ENCODE measurements at places on chromosomes 6 and 20.
A peak's percentile ranks its signal among the peaks of the same experiment; 100 is the strongest.

DNA sequence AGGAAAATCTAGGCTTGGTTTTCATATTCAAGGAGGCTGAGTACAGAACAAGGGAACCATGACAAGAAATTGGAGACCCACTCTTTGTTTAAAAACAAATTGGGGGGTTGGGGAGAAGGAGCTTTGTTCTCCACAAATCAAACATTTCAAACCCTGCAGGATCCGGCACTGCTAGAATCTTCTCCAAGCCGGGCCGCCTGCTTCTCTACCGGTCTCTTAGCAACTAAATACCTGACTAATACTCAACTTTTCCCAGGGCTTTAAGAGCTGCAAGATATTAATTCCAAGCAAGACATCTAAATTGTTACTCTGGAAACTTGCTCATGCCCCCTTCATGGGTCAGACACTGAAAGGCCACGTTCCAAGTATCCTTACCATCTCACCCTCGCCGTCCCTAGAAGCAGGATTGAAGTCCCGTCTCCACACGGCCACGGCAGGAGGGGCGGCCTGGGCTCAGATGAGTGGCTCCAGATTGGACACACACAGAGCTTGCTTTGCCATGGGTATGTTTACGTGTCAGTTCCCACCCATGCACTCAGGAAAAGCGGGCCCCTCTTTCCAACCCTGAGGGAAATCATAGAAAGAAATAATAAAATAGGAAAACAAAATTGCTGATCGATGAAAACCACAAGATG, 126.4 kb upstream of the CDH4 start:
- DNase-seq: no peak

GRCh38 chr20:1711826-1712601, 54.4 kb upstream of the SIRPG start:
- no peak for DNase-seq

DNA sequence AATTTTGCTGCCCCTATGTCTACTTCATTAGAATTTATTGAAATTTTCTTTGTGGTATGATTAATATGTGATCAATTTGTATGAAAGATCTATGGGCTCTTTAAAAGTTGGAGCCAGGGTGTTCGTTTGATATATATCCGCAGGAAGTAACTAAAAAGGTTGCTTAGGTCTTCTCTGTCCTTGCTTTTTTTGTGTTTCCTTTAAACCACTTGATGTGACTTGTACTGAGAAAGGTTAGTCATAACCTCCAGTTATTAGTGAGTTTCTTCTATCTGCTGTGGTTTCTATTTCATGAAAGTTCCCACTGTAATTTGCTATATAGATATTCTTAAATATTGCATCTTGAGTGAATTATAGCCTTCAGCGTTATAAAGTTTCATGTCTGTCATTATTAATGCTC, 585.3 kb upstream of the ARID1B start:
- DNase-seq: peak; percentile 26

DNA sequence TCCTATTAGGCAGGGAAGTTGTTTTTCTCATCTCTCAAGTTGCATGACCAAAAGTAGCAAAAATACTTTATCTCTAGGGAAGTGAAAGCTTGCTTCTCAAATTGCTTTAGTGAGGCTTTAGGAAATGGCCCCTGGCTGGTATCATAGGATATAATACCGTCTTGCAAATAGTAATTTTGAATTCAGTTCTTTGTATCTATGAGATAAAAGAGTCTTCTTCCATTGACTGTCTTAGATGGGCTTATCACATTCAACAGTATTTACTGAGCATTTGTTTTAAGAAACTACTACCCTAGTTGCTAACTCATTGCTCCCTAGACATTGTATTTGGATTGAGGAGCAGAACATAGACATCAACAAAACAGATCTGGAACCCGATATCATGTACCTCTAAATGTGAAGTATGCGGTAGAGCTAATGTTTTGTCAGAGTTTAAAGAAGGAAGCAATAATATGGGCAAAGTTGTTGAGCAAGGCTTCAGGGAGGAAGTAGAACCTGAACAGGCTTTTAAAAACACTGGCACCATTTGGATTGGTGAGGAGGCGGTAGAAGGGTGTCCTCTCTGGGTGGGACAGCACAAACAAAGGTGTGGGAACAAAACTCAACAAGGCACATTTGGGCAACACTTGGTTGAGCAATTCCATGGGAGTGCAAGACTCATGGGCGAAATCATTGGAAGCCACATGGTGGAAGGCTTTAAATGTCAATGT, 101.5 kb downstream of the SGK1 start:
- DNase-seq: no peak

- no peak for DNase-seq
Measured at GRCh38 chr6:142880201-142880600, 64.8 kb downstream of the HIVEP2 start.

GRCh38 chr20:51393571-51393970, 148.9 kb downstream of the NFATC2 start:
- DNase-seq: no peak

DNA sequence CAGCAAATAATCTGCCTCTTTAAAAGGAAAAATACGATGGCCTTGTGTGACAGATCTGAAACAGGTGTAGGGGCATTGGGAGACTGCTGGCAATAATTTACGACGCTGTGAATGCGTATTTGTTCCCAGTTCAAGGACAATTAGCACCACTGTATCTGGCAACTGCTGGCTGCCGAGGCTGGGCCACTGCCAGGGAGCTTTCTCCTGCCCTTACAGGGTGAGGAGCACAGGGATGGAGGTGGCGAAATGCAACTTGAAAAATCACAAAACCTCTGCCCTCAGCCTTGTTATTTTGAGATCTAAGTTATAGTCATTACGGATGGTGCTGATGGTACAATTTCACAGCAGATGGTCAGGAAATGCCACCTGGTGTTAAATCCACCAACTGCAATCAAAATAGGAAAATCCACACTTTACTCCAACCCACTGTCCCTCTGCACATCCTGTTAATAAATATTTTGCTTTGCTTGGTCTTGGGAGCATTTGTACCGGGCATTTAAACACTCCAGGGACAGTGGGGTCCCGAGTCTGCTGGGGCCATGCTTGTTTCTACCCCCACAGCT, 6.4 kb downstream of the MYLK4 start:
- no peak for DNase-seq

DNA sequence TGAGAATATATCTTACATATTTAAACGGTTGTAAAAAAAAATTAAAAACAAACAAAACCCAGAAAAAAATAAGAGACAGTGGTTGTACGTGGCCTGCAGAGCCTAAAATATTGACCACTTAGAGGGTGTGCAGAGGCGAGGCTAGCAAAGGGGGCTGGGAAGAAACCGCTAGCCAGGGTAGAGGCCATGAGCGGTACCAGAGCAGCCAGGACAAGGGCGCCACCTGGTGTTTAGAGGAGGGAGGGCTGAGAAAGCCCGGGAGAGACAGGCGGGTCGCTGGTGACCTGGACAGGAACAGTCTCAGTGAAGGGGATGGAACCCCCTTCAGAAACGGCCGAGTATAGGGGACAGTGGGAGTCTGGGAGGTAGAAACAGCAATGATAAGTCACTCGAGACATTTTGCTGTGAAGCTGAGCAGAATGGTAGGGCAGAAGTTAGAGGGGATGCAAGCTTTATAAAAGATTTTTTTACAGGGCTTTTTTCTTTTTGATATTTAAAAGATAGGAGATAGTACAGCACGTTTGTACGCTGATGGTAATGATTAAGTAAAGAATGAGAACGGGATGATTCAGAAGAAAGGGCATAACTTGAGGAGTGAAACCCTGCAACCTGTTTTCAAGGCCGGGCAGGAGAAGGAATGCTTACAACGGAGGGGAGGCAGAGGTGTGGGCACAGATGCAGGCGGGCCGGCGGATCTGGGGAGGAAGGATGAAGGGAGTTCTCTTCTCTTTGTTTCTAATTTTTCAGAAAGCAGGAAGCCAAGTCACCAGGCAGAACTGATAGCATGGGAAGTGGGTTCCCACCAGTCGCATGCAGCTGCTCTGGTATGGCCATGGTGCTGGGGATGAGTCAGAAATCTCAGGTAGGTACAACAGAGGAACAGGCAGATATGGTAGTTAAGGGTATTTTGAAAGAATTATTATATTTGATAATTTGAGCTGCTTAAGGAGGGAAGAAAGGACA, 76.2 kb downstream of the FAM229B start:
- peak; percentile 74 for DNase-seq

DNA sequence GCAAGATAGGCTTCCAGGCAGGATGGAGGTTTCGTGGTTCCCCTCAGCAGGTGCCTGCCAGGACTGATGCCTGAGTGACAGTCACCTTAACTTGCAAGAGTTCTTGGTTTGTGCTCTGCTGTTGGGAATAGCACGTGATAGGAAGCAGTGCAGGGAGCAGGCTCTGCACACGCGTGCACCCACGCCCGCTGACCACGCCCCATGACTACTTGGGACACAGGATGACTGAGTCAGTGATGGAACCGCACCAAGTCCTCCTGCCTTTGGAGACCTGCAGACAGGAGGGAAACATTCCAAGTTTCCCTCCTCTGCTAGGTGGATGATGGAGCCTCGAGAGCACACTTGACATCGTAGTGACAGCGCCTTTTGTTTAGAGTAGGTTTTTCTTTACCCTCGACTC, 164.2 kb downstream of the DTNBP1 start:
- DNase-seq: no peak

DNA sequence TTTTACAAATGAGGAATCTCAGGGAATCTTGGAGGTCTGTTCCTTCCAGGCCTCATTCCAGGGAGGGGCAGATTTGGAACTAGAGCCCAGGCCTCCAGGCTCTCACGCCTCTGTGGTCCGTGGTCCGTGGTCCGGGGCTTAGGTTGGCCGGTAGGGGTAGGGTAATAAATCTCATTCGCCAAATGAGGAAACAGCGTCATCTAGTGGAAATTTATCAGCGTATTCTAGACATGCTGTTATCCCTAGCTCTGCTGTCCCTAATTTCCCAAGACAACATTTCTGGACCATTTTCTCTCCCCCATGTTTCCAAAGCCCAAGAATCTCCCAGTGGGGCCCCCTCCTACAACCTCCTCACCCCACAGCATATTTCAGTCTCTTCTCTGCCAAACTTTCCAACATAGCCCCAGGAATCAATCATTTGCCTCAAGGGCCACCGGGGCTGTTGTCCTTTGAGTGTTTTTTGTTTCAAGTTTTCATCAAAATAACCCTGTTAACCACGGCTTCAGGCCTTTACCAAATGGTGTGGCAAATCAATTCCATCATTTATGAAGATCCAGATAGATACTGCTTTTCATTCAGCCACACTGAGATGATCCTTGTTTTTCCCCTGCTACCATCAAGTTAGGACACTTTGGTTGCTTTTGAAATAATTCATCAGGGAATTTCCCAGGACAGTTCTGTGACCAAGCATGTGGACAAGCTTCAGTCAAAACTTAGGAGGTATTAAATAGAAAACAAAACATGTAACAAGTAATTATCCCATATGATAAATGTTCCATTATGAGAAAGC, 126.8 kb downstream of the ALDH8A1 start:
- DNase-seq: peak; percentile 54

- DNase-seq: no peak
Measured at GRCh38 chr6:76697585-76697984, 625.1 kb upstream of the IMPG1 start.

DNA sequence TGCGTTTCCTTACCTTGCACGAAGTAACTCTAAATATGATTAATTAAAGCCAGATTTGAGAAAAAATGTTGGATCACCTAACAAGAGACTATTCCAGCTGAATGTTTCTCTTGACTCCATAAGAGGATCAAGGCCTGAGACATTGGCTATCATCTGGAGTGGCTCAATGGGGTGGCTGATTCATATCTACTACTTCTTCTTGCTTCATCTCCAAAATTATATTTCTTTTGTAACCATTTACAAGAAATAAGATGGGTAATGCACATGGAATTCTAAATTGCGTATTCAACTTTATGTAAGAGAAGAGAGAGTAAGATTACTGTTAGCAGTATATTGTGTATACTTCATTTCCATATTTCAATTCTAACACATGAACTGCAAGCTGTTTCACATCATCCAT, 819.0 kb upstream of the EYS start:
- DNase-seq: no peak

- no peak for DNase-seq
Measured at GRCh38 chr6:35343835-35344550, 1.6 kb downstream of the PPARD start.

- no peak for DNase-seq
Measured at GRCh38 chr6:160278786-160279310, 20.2 kb upstream of the SLC22A2 start.

DNA sequence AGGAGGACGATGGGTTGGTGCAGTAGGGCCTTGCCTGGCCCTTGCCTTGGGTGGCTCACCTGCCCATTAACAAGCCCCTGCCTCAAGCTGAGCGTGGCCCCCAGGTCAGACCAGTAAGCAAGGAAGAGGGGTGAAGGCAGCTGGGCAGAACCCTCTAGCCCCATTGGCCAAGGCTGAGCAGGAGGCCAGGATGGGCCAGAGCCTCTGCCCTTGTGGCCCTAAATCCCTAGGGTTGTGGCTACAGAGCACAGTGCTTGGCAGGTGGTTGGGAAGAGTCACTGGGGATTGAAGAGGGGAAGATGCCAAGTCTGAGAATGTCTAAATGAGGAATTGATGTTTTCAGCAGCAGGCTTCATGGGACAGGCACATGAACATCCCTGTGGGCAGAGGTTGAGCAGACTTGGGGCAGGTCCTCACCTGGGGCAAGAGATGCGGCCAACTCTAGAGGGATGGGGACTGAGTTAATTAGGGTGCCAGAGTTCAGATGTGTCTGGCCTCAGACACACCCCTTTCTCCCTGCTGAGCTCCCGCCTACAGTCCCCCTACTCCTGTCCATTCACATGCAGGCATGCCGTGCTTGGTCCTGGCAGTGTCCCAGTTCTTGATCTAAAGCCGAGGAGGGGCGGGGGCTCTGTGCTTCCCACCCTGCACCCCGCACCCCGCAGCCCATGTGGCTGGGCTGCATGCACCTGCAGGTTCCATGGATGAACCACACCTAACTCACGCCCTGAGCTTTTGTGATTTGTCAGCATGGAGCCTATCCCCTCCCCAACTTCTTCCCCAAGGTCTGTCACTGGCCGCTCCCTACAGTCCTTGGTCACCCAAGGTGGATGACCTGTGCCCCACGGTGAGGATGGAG, 9.8 kb downstream of the GTSF1L start:
- no peak for DNase-seq

GRCh38 chr6:29851190-29851589, 23.6 kb downstream of the HLA-G start:
- DNase-seq: no peak

- DNase-seq: no peak
Measured at GRCh38 chr6:18340781-18341551, 46.2 kb upstream of the RNF144B start.

- DNase-seq: peak; percentile 44
Measured at GRCh38 chr6:5866547-5867051, 140.1 kb downstream of the NRN1 start.

DNA sequence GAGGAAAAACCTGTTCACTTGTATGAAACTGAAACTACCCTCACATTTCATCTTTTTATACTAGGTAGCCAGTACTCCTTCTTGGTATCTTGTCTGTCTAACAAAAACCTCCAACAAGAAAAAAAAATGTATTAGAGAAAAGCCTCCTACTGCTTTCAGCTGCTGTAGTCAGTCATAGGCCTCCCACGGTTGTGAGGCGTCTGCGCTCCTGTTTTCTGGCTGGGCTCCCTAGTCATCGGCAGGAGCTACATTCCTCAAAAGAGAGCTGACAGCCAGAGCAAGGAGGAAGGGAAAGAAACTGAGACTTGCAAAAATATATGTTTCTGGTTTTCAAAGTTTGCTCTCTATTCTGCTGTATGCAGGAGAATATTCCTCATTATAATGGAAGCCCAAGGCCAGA, 517.0 kb downstream of the LMBRD1 start:
- no peak for DNase-seq

Data from CD4-positive, alpha-beta T cell treated with Interleukin-2 at 100 ng/mL for 4 hours (primary cell).